ENCODE measurements at places on chromosomes 2 and 18.

- no peak for DNase-seq
These were observed 170.5 kb upstream of the DOK6 start for GRCh38 chr18:69230204-69230603.

- DNase-seq, result no peak
These were observed 560.0 kb downstream of the CCDC85A start for GRCh38 chr2:56743807-56744206.

- DNase-seq, result no peak
These were observed 31.2 kb downstream of the TWIST2 start for GRCh38 chr2:238879043-238879442.

DNA sequence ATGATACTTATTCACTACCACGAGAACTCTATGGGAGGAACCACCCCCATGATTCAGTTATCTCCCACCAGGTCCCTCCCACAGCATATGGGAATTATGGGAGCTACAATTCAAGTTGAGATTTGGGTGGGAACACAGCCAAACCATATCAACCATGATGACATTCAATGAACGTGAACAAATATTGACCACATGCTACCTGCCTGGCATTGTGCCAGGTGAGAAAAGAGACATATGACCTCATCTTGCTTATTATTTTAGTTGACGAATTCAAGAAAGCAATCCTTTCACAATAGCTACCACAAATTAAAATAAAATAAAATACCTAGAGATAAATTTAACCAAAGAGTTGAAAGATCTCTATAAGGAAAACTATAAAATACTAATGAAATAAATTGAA, 286.5 kb upstream of the CRIM1 start:
- DNase-seq, result no peak

DNA sequence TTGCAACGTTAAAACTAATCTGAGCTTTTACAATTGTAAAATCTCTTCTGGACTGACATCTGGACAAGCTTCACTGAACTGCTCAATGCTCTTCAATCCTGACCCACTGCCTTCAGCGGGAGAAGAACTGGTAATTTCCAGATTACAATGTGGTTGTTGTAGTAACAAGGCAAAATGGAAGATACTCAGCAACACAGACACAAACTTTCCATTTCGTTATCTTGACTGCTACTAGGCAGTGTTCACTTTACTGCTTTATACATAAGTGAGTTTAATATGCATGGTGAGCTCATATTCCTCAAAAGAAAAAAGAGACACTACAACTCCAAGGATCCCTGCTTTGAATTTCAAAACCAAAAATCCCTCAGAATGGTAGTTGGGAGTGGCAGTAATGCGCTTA, 51.9 kb downstream of the GRB14 start:
- no peak for DNase-seq

DNA sequence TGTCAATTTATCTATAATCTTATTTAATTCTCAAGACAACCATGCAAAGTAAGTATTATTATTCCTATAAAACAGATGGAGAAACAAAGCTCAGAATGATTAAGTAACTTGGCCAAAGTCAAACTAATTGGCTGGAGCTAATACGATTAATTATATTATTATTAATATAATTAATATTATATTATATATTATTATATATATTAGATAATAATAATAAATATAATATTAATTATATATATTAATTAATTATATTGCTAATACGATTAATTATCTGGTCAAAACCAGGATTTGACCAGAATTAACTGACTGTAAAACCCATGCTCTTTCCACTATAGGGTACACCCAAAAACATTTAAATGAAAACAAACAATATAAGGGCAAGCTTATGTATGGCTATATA, 52.4 kb downstream of the FARSB start:
- DNase-seq, result no peak

DNA sequence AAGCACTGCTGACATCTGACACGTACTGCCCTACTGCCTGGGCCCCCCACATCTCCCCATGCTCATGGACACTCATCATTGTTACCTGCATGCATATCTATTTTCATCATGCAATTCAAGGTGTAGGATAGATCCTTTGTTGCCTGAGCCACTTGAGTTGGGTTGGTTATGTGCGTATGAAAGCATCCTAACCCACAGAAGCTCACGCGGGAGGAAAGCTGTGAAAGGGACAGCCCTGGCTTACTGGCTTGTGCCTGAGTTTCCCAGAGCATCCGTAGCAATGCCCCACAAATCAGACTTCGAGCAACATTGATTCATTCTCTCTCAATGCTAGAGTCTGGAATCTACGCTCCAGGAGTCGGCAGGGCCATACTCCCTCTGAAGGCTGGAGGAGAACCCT, 285.5 kb downstream of the PHLPP1 start:
- no peak for DNase-seq

- DNase-seq, result no peak
These were observed 4.6 kb downstream of the HJURP start for GRCh38 chr2:233849607-233850271.

- DNase-seq, result no peak
These were observed 349.2 kb upstream of the ID2 start for GRCh38 chr2:8332646-8333045.

DNA sequence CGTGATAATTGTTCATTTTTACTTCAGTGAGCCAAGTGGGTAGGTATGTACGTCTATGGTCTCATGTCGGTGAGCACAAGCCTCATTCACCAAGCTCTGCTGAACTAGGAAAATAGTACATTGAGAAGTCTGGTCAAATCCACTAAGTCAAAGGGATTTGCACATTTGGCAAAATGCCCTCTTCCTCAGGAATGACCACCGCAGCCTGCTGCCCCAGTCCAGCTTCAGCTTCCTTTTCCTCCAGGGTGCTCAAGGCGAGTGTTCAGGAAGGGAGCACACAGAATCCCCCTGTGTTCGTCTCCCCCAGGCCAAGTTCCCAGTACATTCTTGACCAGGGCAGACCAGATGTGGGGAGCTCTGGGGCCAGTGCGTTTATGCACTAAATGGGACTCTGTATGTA, 23.0 kb downstream of the TCF7L1 start:
- DNase-seq, result no peak

DNA sequence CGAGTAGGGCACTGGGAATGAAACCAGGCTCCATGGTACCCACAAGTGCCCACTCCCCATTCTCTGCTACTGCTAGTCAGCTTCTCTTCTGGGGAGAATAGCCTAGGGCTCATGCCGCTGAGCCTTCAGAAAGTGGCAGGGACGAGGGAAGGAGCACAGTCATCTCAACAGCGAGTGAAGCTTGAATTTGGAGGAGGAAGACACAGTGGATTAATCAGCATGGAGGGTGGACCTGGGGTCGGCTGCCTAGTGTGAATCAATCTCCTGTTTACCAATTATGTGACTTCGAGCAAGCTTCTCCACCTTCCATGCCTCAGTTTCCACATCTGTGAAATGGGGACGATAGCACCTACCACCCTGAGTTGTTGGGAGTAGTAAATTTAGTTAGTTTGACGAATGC, 157.0 kb downstream of the SEPTIN10 start:
- DNase-seq, result no peak

DNA sequence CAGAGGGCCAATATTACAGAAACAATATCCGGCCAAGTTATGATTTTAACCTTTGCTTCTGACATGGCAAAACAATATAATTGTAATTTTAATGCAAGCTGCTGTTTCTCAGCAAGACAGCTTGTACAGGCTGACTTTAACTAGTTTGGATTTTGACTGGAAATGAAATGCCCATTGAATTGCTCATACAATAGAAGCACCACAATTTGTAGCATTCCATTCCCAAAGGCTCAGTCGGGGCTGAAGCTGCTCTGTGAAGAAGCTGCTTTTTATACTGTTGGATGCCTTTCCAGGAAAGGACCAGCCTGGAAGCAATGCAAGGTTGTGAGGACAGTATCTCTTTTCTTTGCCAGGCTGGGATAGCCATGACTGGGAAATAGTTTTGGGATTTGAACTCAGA, 677.0 kb upstream of the FANCL start:
- DNase-seq, result peak; percentile 25

- DNase-seq, result no peak
These were observed 530.1 kb upstream of the CDH2 start for GRCh38 chr18:28707006-28707405.

DNA sequence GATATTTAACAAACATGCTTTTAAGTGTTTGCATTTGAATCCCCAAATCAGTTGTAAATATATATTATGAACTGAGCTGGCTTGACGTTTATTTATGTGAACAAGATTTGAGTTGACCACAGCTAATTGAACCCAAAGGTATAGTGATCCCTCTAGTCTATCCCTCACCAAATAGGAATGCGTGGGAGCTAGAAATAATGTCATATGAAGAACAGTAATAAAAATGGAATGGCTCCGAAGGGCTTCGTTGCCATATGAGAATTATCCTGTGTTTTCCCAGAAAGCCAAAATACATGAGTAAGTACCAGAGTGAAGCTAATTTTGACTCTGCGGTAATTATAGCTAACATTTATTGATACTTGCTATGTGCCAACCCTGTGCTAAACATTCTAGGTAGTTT, 142.7 kb downstream of the ADCYAP1 start:
- DNase-seq, result no peak

DNA sequence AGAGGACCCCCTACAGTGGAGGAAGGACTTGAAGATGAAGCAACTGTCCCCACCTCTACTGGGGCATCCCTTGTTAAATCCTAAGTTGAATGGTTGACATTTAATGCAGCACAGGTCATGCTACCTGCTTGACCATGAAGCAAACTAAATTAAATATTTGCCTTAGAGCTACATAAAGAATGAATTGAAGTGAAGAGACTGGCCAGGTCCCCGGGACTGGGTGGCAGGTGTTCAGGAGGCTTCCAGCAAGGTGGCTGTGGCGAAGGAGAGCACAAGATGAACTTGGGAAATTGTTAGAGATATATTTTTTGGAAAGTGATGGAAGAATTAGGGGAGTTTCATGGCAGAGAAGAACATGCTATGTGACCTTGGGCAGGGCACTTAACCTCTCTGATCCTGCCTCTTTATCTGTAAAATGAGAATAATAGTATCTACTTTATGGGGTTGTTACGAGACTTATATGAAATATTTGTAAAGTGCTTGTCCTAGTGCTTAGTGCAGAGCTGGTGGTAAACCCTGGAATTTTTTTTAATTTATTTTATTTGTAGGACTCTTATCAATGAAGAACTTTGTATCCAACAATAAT, 37.3 kb downstream of the EFR3B start:
- no peak for DNase-seq

DNA sequence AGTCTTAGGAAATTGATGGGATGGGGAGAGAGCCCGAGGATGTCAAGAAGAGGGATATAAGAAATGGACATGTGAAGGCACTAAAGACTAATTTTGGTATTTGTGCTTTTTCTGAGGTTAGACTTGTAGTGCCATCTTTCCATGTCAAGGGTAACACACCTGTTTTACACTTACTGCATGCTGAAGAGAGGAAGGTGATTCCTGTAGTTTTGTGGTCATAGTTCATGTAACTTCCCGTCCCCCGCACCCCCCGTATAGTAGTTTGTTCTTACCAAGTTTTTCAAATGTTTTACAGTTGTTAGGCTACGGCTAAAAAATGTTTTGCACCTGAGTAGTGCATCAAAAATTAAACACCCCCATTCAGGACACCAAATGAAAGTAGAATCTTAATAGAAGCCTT, 73.8 kb downstream of the CLIP4 start:
- DNase-seq, result no peak

GRCh38 chr2:20136149-20136548, 84.7 kb upstream of the LAPTM4A start:
- no peak for DNase-seq

DNA sequence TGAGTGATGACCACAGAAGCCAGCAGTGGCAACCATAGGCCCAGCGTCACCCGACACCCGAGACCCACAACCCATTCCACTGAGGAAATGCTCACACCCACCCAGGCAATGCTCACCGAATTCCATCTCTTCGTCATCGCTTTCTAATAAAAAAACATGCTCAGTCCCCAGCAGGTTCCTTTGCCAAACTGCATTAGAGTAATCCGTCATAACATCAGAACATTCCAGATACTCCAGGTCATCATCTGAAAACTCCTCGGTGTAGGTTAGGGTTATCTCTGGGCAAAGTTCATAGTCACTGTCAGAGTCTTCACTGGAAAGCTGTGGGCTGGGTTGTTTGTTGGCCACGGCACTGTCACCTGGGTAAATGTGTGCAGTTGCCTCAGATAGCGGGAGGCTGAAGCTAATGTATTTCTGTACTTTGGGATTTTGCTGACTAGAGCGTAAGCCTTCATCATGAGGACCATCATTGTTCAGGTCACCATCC, 49.3 kb downstream of the ALPK2 start:
- peak; percentile 54 for DNase-seq

GRCh38 chr2:134462275-134462674, 208.4 kb downstream of the MGAT5 start:
- no peak for DNase-seq

DNA sequence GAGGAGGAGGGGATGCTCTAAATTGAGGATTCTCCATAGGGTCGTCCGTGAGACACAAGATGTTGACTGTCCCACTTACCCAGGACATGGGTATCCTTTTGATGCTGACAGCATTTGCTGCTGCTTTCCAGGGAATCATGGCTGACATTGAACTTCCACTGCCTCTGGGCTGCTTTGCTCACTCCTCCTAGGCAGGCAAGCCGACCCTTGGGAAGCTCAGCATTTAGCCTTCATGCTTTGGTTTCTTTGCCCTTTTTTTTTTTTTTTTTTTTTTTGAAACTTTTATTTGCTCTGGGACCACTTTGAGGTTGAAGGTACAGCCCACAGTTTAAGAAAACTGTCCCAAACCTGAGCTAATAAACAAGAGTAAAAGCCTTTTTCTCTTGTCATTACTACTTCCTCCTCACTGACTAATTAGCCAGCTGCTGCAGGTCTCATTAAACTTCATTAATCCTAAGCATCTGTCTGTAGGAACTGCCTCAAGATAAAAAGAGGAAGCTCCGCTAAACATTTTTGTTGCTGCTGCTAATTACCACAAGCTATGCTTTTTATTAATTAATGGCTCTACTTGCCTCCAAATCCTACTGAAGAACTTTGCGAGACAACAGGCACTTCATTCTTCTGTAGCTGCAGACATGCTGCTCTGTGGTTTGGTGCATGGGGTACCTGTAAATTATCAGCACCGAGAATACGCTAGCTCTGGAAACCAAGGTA, 125.4 kb downstream of the SPTBN1 start:
- DNase-seq, result no peak

DNA sequence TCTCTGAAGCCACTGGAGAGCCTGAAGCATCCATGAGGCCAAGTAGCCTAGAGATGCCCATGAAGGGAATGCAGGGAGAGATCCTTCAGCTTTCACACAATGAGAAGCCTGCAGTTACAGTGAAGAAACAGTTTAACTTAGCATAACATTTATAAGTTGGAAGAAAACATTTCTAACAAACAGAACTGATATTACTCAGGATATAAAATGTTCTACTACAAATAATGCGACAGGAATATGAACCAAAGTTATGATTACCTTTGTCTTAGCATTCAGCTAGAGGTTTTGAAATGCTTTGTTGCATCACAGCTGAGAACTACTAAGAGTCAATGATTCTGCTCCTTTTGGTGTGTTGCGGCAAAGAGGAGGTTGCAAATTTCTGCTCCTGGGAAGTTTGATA, 6.9 kb upstream of the KYNU start:
- DNase-seq, result no peak

DNA sequence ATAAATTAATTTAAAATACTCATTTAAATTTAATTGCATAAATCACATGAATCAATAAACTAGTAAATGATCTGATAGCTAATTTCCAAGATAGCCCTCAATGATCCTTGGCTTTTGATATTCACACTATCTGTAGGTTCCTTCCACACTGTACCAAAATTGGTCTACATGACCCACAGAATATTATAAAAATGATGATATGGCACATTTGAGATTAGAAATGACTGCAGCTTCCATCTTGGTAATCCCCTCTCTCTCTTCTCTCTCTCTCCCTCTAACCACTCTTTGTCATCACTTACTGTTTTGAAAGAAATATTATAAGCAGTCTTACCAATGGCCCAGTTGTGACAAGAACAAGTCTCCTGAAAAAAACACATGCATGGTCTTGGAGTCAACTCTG, 394.8 kb downstream of the LRRTM4 start:
- no peak for DNase-seq

Data from mesendoderm (in vitro differentiated cells).